Activated T-cell treated with anti-CD3 and anti-CD28 coated beads, Interleukin-2, amount 50 U/mL, for 72 hours (primary cell): ENCODE measurements at places on chromosomes 4 and X. TPM values are rescaled to one million over a fixed set of nuclear protein-coding genes. Genes with fewer than 3 reads are reported as not detected.

XG gene
- total RNA-seq, result not detected

CLDN34 gene
- total RNA-seq, result not detected

BANK1 gene
- total RNA-seq, result 0.22 TPM

GAGE1 gene
- not detected for total RNA-seq

PAK3 gene
- 1.8 TPM for total RNA-seq

DIPK2B gene
- 0.05 TPM for total RNA-seq

GUCY1A1 gene
- total RNA-seq, result 0.29 TPM

MAGEB17 gene
- not detected for total RNA-seq

OTUD6A gene
- total RNA-seq, result not detected

CXorf65 gene
- 26.0 TPM for total RNA-seq

TLR10 gene
- total RNA-seq, result 0.12 TPM

FHIP1A gene
- 0.53 TPM for total RNA-seq

OTC gene
- total RNA-seq, result not detected

CTAG2 gene
- total RNA-seq, result not detected

MAOB gene
- 0.10 TPM for total RNA-seq

CXCL1 gene
- total RNA-seq, result not detected

PDZD4 gene
- total RNA-seq, result 0.82 TPM

SLITRK4 gene
- not detected for total RNA-seq

NUP62CL gene
- 4.0 TPM for total RNA-seq

TSPAN7 gene
- 0.62 TPM for total RNA-seq

BCLAF3 gene
- 7.7 TPM for total RNA-seq

ENAM gene
- not detected for total RNA-seq

HERC5 gene
- total RNA-seq, result 21.1 TPM

INTU gene
- total RNA-seq, result 0.60 TPM

ANK2 gene
- 6.6 TPM for total RNA-seq

PPARGC1A gene
- total RNA-seq, result not detected

HTR2C gene
- total RNA-seq, result not detected

HOPX gene
- total RNA-seq, result 93.2 TPM

TRIM75 gene
- not detected for total RNA-seq

UGT2B17 gene
- not detected for total RNA-seq

PLXNB3 gene
- total RNA-seq, result 1.7 TPM

TIMM8A gene
- 15.7 TPM for total RNA-seq

HS6ST2 gene
- total RNA-seq, result 0.12 TPM

MAGEB10 gene
- total RNA-seq, result not detected

EXOC1L gene
- not detected for total RNA-seq

COX7B2 gene
- total RNA-seq, result not detected

CPEB2 gene
- total RNA-seq, result 13.5 TPM

SASH3 gene
- 166 TPM for total RNA-seq

STK32B gene
- total RNA-seq, result not detected

GRPR gene
- 0.23 TPM for total RNA-seq

VCX gene
- not detected for total RNA-seq

AFM gene
- total RNA-seq, result not detected

DUX4 gene
- not detected for total RNA-seq

KDR gene
- not detected for total RNA-seq

P2RY8 gene
- total RNA-seq, result 45.7 TPM

ASB9 gene
- not detected for total RNA-seq

MMAA gene
- total RNA-seq, result 17.6 TPM

SSX4 gene
- total RNA-seq, result not detected

TBX22 gene
- total RNA-seq, result not detected
